Activated CD4-positive, alpha-beta T cell treated with anti-CD3 and anti-CD28 coated beads, Interleukin-10, Interleukin-2, amounts not matched to agents 100 ng/mL and 50 ng/mL, durations not matched to agents 16 hours and 8 hours (primary cell): ENCODE measurements at places on chromosomes 13 and 19.
A peak's percentile ranks its signal among the peaks of the same experiment; 100 is the strongest.

DNA sequence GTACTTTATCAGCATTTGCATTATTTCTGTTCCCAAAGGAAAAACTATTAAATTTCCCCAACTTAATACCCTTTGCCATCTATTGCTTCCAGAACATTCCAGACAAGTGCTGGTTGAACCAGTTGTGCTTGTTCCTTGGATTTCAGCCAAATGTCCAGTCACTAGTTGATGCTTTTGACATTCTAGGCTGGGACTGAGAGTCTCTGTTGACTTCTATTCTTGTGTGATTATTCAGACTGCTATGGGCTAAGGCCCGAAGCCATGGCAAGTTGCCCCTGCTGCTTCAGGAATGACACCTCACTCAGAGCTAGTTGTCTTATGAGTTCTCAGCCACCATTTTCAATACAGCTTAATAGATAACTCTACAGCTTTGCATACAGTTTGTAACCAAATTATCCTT lies 458.1 kb upstream of the ARGLU1 start:
- no peak for DNase-seq

DNA sequence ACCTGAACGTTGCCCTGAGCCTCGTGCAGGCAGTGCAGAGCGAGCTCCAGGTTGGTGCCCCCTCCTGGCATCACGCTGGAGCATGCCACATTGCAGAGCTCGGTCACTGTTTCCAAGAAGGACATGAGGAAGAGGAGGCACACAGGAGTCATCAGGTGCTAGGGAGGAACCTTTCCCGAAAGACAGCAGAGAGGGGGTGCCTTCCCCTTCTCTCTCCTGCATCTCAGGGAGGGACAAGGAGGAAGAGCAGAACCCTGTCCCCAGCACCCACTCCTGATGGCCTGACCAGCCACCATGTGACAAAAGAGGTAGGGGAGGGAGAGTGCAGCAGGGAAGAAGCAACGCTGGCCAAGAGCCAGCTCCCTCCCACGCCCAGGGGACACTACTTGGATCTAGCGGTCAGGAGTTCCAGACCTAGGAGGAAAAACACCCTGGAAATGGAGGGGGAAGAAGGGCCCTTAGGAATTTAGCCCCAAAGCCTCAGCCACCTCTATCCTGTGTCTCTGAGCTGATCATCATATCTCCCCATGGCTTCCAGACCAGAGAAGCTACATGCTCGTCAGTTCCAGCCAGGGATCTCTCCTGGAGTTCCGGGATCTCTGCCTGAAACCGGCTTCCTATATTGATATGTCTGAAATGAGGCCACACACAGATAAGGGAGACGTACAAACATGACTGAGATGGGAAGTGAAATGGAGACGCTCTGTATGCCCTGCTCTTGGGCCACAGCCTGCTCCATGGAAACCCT lies 17.0 kb upstream of the NAPA start:
- no peak for DNase-seq

- DNase-seq = peak; percentile 31
These were observed 2.7 kb upstream of the NUP62 start for GRCh38 chr19:49932041-49932451.

DNA sequence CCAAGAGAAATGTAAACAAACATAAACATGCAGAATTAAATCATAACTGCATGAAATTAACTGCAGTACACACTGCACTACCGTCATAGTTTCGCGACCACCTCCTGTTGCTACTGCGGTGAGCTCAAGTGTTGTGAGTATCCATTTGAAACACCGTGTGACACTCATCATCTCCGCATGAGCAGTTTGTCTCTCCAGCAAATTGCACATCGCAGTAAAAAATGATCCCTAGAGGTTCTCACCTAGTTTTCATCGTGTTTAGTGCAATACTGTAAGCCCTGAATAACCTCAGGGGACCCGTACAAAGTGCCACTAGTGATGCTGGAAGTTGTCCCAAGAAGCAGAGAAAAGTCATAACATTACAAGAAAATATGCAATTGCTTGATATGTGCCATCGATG lies 147.7 kb downstream of the DPF1 start:
- no peak for DNase-seq

DNA sequence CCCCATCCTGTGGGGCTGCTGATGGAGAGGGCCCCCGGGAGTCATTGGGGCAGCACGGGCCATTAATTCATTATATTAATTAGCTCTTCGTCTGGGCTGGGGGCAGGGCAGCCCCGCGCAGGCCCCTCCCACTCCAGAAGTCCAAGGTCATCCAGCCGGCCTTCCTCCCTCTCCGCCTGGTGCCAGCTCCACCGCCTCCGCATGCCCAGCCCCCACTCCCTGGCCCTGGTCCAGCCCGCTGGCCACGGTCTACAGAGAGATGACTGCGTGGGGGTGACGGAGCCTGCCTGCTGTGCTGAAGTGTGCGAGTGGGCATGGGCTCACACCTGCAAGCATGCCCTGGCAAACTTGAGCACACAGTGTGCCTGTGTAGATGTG lies 8.8 kb downstream of the IGLON5 start:
- no peak for DNase-seq

- no peak for DNase-seq
These were observed 59.1 kb downstream of the IRS2 start for GRCh38 chr13:109727251-109727650.

- DNase-seq = no peak
These were observed 693 bp upstream of the SIGLEC14 start for GRCh38 chr19:51647318-51647717.

DNA sequence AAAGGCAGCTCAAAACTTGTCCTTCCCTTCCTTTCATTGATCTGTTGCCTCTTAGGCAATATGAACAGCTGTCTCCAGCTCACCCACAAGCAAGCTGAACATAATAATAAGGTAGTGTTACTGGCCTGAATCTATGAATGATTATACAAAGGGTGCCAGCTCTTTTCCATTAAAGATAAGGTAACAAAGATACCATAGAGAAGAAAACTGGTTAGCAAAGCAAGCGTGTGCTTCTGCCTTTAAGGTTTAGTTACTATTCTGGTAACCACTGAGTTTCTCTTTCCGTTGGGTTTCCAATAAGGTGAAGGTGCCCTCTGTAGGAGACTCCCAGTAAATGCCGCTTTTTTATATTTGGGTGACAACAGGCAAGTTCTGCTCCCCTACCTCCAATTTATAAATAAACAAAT lies 12.1 kb upstream of the DACH1 start:
- peak; percentile 52 for DNase-seq

- DNase-seq = no peak
These were observed 6.8 kb upstream of the ZNF324 start for GRCh38 chr19:58460039-58460438.

DNA sequence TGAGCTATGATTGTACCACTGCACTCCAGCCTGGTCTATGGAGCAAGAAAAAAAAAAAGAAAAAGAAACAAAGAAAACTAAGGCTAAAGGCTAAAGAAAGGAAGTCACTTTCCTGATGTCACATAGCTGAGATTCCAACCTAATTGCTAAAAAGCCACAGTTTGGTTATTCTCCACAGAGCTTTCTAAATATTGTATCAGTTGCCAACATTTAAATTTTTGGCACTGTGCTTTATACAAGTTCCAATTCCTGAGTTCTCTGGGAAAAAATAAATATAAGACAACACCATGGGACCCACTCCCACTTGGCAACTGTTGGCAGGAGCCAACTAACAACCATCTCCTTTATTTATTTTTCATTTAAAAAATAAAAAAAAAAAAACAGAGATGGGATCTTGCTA lies 11.2 kb upstream of the LYPD3 start:
- DNase-seq = no peak

DNA sequence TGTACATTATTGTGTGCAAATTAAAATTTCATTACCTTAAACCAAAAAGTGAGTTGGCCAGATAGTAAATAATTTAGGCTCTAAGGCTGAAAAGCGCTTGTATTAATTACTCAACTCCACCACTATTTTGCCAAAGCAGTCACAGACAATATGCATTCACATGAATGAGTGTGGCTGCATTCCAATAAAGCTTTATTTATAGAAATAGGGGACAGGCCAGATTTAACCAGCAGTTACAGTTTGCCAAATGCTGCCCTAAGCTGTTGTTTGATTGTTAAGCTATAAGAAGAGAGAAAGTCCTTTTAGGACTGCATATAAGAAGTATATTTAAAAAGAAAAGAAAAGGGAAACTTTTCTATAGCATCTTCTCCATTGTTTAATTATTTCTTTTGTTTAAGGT lies 342.6 kb downstream of the ITGBL1 start:
- no peak for DNase-seq

GRCh38 chr19:55649268-55650125 lies 1.5 kb downstream of the CCDC106 start:
- DNase-seq = no peak

DNA sequence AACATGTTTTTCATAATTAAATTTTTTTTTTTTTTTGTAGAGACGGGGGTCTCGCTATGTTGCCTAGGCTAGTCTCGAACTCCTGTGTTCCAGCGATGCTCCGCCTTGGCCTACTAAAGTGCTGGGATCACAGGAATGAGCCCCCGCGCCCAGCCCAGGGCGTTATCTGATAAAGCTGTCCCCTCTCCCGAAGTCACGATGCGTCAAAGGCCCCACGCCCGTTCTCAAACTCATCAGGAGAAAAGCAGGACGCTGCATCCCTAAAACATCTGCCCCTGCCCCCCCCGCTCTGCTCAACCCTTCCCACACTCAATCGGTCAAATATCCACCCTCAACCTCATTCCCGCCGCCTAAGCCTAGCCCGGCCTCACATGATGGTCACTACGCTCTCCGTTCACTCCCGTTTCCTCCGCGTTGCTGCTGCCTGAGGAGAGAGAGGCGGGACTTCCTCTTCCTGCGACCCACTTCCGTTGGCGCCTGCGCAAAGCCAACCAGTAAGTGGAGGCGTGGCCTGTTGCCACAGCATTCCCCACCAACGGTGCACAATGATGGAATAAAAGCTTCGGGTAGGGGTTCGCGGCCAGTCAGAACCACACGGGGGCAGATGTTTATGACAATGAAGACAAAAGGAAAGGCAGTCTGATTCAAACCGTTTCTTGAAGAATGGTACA lies at the start of gene SNRPD2:
Gene SNRPD2 (minus strand): TSS at position 438 of the 671 bp plus-strand sequence. CDS start 65 bp downstream, at position 373.
- peak; percentile 97 for DNase-seq

GRCh38 chr19:45558399-45558878 lies 26.2 kb downstream of the OPA3 start:
- DNase-seq = peak; percentile 76

GRCh38 chr13:105925496-105925895 lies 610.0 kb downstream of the EFNB2 start:
- no peak for DNase-seq

- DNase-seq = no peak
These were observed 47.0 kb upstream of the FLT1 start for GRCh38 chr13:28541966-28542365.

GRCh38 chr13:99287551-99287950 lies 19.6 kb downstream of the GPR183 start:
- DNase-seq = no peak
